Activated naive CD4-positive, alpha-beta T cell (primary cell): ENCODE measurements at places on chromosomes 3 and 15.

DNA sequence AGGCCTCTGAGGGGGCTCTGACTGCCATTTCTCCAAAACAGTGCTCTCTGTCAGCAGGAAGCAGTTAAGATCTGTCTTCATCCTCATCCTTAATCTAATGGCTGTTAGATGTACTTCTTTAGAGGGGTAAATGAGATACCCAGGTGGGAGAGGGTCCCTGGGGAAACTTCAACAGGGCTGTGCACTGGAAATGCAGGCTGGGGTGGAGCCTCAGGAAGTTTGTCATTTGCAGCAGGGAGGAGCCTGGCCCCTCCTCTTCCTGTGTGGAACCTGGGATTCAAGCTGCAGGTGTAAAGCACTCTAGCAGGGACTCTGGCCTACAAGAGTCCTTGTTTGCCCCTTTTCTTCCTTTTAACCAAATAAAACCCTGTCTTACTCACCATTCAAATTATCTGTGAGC is 1173.6 kb downstream of the OTOL1 start:
- no peak for DNase-seq

- no peak for DNase-seq
Measured at GRCh38 chr3:41845826-41846225, 116.1 kb downstream of the ULK4 start.

DNA sequence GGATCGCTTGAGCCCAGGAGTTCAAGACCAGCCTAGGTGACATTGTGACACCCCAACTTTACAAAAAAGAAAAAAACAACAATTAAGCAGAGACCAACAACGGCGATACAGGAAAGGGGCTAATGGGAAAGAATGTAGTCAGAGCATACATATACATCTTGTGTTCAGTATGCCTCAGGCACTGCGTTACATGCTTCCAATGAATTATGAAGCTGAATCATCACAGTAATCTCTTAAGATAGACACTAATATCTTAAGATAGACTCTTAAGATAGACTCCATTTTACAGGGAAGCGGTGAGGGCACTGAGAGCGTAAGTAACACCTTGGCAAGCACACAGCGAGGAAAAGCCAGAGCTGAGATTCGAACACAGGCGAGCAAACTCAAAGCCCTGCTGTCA is 6.1 kb upstream of the LDHAL6B start:
- DNase-seq, result no peak

DNA sequence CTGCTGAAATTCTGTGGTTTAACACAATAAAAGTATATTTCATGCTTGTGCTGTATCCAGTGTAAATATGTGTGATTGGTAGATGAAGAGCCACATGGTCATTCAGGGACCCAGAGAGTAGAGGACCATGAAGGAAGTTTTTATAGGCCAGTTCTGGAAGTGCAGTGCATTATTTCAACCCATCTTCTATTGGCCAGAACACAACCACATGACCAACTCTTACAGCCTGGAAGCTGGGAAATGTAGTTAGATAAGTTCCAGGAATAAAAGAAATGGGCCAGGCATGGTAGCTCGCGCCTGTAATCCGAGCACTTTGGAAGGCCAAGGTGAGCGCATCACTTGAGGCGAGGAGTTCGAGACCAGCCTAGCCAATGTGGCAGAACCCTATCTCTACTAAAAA is 21.4 kb upstream of the PRTG start:
- no peak for DNase-seq

- no peak for DNase-seq
Measured at GRCh38 chr3:58751882-58752567, 85.5 kb upstream of the FAM3D start.

GRCh38 chr3:117019082-117019713 is 309.6 kb downstream of the TUSC7 start:
- DNase-seq, result no peak

DNA sequence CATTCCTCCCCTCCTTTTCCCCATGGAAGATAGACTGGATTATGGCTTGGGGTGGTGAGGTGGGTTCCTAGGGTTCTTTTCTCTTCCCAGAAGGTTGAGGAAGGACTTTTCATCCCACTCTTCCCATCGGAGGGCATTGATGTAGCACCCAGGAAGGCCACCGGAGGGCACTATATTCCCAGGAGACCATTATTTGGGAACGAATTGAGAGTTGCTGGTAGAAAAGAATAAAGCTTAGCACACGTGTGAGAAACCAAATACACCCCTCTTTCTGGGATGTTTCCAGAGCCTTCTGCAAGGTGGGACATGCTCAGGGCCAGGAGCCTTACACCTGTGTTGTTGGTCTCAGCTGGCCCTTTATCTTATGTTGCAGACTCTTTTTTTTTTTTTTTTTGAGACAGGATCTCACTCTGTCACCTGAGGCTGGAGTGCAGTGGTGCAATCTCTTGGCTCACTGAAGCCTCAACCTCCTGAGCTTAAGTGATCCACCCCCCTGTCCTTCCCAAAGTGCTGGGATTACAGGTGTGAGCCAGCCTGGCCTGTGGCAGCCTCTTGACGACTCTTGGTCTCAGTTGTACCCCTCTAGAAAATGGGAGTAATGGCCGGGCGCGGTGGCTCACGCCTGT is 6.3 kb upstream of the CDC25A start:
- DNase-seq, result no peak

- DNase-seq, result no peak
Measured at GRCh38 chr15:57146506-57147201, 228.2 kb downstream of the TCF12 start.

GRCh38 chr3:16614033-16615031 is 9.1 kb upstream of the DAZL start:
- no peak for DNase-seq

GRCh38 chr3:190644766-190645165 is 130.9 kb downstream of the IL1RAP start:
- DNase-seq, result no peak

DNA sequence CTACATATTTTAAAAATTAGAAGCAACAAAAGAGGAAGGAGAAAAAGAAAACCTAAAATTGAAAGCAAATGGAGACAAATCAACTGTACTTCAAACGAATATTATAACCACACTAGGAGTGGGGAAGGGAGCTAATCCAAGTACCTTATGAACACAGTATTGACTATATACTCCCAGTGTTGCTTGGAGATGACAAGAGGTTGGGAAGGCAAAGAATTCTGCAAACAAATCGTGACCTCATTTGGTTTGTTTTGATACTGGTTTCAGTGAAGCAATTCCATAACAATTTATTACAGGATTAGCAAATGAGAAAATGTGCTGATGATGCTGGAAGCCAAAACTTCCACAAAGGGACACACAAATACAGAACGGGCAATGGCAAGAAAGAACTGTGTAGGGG is 268.1 kb downstream of the ULK4 start:
- no peak for DNase-seq

- no peak for DNase-seq
Measured at GRCh38 chr3:41684797-41685735, 276.8 kb downstream of the ULK4 start.

GRCh38 chr3:43379343-43379742 is 93.0 kb downstream of the SNRK start:
- no peak for DNase-seq

DNA sequence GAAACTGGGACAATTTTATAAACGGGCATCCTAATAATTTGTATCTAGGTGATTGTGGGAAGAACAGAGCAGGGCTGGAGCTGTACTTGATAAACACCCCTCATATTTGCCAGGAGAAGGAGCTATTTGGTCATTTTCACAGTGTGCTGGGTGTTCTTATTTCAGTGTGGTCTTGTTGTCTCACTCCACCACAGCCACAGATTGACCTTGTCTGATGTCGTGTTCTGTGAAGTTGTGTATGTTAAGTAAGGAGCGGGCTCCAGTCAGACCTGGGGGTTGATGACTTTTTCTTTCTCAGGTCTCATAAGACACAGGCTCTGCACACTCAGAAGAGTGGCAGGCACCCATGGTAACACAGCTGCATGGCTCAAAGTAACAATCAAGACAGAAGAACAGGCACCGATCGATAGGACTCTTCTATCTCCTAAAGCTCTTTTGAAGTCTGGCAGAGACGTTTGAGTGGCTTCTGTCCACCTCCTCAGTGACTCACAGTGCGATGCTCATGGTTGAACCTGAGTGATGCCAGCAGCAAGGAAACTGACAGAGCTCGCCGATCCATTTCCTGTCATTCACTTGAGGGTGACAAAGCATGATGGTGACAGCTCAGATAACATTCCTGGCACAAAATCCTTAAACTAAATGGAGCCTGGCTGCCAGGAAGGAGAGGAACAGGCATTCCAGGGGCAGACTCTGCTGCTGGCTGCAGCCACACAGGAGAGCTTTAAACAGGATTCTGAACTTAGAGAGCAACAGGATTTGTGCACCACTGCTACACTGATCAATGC is 20.8 kb downstream of the DPH3 start:
- DNase-seq, result no peak

GRCh38 chr15:36571301-36571700 is 8.1 kb upstream of the CDIN1 start:
- no peak for DNase-seq

- no peak for DNase-seq
Measured at GRCh38 chr15:57098896-57099295, 180.5 kb downstream of the TCF12 start.

- DNase-seq, result no peak
Measured at GRCh38 chr15:75672646-75673425, 25.1 kb downstream of the SNX33 start.

DNA sequence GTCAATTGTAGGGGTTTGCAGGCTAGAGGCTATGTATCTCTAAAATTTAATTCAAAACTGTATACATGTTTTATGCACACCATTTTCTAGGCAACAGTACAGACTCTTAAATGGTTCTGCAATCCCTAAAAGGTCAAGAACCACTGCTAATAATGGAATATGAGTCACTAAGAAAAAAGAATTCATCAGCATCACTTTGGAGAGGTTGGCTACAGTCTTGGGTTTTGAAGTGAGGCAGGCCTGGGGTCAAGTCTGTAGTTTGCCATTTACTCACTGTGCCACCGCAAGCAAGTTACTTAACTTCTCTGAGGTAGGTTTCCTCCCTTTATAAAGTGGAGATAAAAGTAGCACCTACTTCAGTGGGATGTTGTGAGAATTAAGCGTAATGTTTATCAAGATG is 33.7 kb downstream of the THRB start:
- DNase-seq, result no peak

DNA sequence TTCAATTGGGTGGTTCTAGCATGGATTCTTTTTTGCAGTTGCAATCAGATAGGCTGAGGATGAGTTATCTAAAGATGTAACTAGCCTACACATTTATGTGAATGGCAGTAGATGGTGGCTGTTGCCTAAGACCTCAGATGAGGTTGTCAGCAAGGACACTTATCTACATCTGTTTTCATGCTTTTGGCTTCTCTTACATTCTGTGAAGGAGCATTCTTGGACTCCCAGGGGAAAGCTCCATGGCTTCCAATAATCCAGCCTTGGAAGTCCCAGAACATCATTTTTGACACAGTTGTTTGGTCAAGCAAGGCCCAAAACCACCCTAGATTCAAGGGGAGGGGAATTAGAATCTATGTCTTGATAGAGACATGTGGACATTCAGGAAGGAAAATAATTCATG is 332.2 kb upstream of the RBMS3 start:
- no peak for DNase-seq

DNA sequence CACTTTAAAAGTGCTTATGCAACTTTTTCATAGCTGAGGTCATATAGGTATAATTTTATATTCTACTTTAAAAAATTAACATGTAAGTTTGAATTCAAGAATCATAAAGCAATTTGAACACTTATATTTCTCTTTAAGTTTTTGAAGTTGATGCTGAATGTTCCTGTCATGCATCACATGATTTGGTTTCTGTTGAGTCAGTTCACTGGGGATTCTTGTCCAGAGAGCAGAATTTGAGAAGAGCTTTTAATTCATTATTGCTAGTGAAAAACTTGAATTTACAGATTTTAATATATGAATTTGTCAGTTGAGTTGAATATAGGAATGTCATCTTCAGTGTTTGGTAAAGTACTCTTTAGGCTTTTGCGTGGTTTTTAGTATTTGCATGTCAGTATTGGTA is 7.9 kb downstream of the SLC25A26 start:
- no peak for DNase-seq

DNA sequence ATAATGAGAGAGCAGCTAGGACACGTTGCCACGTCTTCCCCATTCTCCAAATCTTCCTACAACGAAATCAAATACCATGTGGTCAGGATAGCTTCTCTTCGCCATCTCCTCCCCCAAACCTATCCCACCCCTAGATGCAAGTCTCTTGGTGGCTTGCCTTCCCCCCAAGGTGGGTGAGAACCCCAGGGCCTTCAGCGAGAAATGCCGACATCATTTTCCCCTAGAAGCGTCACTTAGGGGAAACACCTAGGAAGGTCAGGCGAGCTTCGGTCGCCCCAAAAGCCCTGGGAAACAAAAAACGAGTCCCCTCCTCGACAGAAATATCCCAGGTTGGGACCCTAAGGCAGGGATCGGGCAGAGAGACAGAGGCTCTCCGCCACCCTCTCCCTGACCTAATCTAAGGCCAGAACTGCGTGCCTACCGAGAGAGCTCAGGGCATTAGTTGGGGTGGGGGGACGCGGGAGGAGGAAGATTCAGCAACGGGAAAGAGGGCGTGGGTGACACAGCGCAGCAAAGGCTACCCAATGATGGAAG is 502 bp downstream of the DPH3 start:
- no peak for DNase-seq

DNA sequence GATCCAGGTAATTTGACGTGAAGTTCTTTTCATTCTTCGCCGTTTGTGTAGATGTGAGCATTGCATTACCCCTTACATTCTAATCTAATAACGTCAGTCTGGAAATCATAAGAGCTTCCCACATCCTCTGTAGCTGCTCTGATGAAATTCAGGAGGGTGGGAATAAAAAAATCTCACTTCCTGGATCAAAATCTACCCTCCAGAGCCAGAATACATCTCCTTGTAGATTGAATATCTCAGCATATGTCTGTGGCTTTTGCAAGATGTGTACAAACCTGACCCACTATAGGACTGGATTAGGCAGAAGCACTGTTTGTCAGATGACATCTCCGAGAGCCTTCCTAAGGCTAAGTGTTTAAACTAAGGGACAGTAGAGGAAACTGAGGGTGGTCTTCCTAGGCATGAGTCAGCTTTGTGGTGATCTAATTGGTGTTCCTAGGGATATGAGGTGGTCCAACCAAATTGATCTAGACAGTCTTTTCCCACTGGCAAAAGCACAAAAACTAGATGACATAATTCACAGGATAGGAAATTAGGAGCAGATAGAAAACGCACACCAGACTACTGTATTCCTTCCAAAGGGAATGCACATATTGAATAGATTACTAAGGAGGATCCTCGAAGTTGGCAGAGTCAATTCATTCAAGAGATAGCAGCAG is 216.3 kb upstream of the LRTM1 start:
- DNase-seq, result no peak

DNA sequence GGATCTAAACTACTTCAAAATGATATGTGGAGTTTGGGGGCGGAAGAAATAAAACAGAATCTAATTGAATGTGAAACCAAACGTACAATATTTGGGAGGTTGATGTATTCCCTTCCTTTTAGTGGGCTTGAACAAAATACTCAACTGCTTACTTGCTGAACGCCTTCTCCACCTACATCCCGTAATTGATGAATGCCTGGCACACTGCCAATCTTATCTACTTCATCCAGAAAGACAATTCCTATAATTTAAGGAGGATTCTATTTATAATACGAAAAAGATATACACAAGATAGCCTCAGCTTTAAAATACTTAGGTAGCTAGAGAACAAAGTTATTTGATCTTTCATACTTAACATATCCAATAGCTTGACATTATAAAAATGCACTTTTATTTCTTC is 23.1 kb upstream of the PDCD7 start:
- no peak for DNase-seq

GRCh38 chr3:62284442-62284841 is 88.9 kb downstream of the FEZF2 start:
- DNase-seq, result no peak

- no peak for DNase-seq
Measured at GRCh38 chr3:152909180-152909883, 74.4 kb downstream of the P2RY1 start.
